Sigmoid colon (tissue), 7 donors: ENCODE measurements at places on chromosomes 1 and 21. TPM values are rescaled to one million over a fixed set of nuclear protein-coding genes. Genes with fewer than 3 reads are reported as not detected.

USH2A gene
- total RNA-seq: not detected

NUP133 gene
- 31.7 TPM for total RNA-seq

CELA3B gene
- not detected for total RNA-seq

AZIN2 gene
- total RNA-seq: 2.5 TPM

SPRR4 gene
- not detected for total RNA-seq

HCRTR1 gene
- total RNA-seq: not detected

FCRL1 gene
- not detected for total RNA-seq

NBPF20 gene
- 1.5 TPM for total RNA-seq

SPATC1L gene
- 18.3 TPM for total RNA-seq

DNA sequence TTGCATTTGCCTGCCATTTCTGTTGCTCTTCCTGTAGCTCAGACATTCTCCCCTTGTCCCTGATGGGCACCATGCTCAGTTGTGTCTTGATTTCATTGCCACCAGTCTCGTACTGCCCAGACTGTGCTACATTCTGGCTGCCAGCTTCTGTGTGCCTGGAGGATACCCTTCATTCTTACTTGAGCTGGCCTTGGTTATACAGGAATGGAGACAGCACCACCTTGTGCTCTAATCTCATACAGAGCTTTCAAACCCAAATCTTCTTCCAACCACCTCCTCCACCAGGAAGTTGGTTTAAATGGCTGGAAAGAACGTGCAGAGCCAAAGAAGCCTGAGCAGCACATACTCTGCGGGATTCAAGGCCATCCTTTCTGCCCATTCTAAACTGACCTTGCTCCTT lies 165.3 kb downstream of the SLC35F3 start:
- no peaks in the 10 kb centered on the region for H3K4me1 ChIP-seq
- H3K4me3 ChIP-seq: no peak overlapping the region
- no peaks in the 10 kb centered on the region for H3K27me3 ChIP-seq
- no peak for DNase-seq
- H3K27ac ChIP-seq: no peak overlapping the region
- H3K36me3 ChIP-seq: no peaks in the 10 kb centered on the region

DNA sequence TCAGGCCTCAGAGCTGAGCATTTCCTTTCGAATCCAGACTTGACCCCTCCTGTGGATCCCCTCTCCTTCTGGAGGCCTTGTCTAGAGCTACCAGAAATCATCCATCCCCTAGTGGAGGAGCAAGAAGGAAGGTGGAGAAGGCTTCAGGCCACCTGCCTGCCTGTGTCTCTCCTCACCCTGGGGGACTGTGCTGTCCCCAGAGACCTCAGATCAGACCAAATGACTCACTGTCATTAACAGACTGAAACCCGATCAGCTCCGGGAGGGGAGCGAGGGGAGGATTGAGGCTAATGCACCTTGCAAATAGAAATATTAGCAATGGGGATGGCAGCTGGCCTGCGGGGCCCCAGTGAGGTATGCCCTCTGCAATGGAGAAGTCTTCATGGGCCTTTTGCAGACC lies 2.1 kb downstream of the MYBPH start:
- no peaks in the 10 kb centered on the region for H3K4me1 ChIP-seq
- no peaks in the 10 kb centered on the region for H3K27me3 ChIP-seq
- no peak overlapping the region for H3K4me3 ChIP-seq
- no peak for DNase-seq

DNA sequence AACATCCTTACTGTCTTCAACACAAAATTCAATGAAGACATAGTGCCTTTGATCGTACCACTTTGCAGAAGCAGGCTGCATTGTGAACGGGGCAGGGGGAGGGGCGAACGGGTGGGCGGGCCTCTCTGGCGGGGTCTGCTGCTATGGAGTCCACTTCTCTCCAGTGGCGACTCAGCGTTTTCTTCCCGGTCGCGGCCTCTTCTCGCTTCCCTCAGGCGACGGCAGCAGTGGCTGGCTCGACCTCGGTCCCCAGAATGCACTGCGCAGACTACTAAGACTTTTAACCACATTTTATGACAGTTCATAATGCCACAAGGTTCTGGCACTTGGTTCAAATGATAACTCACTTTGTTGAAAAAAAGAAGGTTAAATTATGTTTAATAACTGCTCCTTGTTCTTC lies 21.2 kb downstream of the GBP2 start:
- DNase-seq: no peak
- H3K4me1 ChIP-seq: no peaks in the 10 kb centered on the region
- no peaks in the 10 kb centered on the region for H3K27me3 ChIP-seq
- peaks cover 38% of the 10 kb centered on the region for H3K36me3 ChIP-seq
- no peak overlapping the region for H3K4me3 ChIP-seq
- no peak overlapping the region for H3K27ac ChIP-seq

- no peaks in the 10 kb centered on the region for H3K27me3 ChIP-seq
- H3K4me3 ChIP-seq: peak overlapping the region; percentile 57
- H3K27ac ChIP-seq: peak overlapping the region; percentile 73
- DNase-seq: peak; percentile 24
- no peaks in the 10 kb centered on the region for H3K36me3 ChIP-seq
- H3K4me1 ChIP-seq: peaks cover 16% of the 10 kb centered on the region
Measured at GRCh38 chr1:45499415-45499769, 481 bp downstream of the CCDC163 start.

DNA sequence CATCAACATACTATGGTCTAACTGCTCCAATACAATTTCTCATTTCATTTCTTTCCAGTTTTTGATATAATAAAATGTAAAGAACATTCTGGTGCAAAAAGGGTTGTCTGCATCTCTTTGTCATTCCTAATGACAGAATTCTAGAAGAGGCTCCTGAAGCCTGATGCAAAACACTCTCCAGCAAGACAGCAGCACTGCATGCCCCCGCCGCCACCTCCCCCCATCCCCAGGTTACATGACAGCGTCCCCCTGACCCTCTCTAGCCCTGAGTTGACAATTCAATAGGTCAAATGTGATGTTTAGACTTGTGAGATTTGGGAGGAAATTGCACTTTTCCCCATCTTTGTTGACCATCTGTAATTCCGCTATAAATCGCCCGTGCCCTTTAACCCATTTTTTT lies 64.6 kb upstream of the C1orf21 start:
- H3K4me1 ChIP-seq: peaks cover 3% of the 10 kb centered on the region
- no peaks in the 10 kb centered on the region for H3K36me3 ChIP-seq
- DNase-seq: no peak
- no peak overlapping the region for H3K4me3 ChIP-seq
- H3K27me3 ChIP-seq: no peaks in the 10 kb centered on the region

DNA sequence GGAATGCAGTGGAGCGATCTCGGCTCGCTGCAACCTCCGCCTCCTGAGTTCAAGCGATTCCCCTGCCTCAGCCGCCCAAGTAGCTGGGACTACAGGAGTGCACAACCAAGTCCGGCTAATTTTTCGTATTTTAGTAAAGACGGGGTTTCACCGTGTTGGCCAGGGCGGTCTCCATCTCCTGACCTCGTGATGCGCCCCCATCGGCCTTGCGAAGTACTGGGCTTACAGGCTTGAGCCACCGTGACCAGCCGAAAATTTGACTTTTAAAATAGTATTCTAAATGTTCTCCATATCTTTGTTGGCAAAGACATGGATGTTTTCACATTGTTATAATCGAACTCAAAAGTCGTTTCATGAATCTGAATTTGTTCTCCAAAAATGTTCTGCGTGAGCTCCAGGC lies 36.7 kb upstream of the SMYD2 start:
- no peaks in the 10 kb centered on the region for H3K36me3 ChIP-seq
- no peak overlapping the region for H3K4me3 ChIP-seq
- DNase-seq: no peak

GRCh38 chr21:45080232-45080631 lies 5.9 kb downstream of the ADARB1 start:
- no peaks in the 10 kb centered on the region for H3K27me3 ChIP-seq
- DNase-seq: peak; percentile 48
- no peaks in the 10 kb centered on the region for H3K36me3 ChIP-seq

DNA sequence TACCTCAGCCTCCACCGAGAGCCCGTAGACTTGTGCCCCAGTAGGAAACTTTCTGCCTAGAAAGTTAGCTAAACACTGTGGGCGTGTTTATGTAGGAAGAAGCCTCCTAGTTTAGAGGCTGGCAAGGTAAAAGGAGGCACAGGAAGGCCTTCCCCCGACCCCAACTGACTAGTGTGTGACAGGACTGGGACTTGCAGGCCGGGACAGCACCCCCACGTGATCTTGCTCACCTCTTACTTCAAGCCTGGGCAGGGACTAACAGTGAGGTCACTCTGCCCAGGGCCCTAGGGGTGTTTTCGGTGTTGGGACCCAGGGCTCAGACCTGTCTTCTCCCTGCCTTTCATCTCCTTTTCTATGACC lies 392 bp upstream of the TAGLN2 start:
- peak; percentile 80 for DNase-seq
- H3K36me3 ChIP-seq: no peaks in the 10 kb centered on the region
- H3K27ac ChIP-seq: peak overlapping the region; percentile 96
- no peaks in the 10 kb centered on the region for H3K27me3 ChIP-seq
- H3K4me3 ChIP-seq: peak overlapping the region; percentile 74

- DNase-seq: peak; percentile 91
- H3K4me3 ChIP-seq: peak overlapping the region; percentile 43
- H3K27me3 ChIP-seq: no peaks in the 10 kb centered on the region
Measured at GRCh38 chr1:32612189-32612881, 38.0 kb downstream of the ZBTB8OS start.

DNA sequence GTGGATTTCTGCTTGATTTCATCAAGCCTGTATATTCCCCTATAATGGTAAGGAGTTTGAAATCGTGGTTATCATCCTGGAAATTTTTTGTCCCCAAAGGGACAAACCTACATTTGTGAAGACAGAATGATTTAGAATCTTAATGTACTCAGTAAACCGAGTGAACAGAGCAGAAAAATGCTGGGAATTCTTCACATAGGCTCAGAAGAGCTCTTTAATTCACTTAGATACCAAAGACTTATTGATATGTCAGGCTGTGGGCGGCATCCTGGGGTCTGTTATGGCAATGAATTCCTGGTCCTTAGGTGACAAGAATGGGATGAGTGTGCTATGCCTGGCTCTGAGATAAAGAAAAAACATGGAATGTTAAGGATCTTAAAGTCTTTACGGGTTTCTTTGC lies 74.9 kb downstream of the ROR1 start:
- H3K36me3 ChIP-seq: no peaks in the 10 kb centered on the region
- H3K4me1 ChIP-seq: peaks cover 17% of the 10 kb centered on the region
- H3K27me3 ChIP-seq: no peaks in the 10 kb centered on the region
- DNase-seq: no peak

DNA sequence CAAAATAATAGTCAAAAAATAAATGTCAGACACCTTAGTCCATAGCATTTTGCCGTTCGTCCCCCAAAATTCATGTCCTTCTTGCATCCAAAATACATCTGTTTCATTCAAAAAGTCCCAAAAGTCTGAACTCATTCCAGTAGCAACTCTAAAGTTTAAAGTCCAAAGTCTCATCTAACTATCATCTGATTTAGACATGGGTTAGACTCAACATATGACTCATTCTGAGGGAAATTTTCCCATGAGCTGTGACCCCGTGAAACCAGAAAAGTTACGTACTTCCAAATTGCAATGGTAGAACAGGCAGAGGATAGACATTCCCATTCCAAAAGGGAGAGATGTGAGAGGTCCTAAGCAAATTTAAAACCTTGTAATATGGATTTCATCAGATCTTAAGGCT lies 48.6 kb upstream of the CACHD1 start:
- H3K4me3 ChIP-seq: no peak overlapping the region
- no peaks in the 10 kb centered on the region for H3K27me3 ChIP-seq
- no peaks in the 10 kb centered on the region for H3K36me3 ChIP-seq
- no peak for DNase-seq
- no peaks in the 10 kb centered on the region for H3K4me1 ChIP-seq
- H3K27ac ChIP-seq: no peak overlapping the region

GRCh38 chr1:169107603-169108208 lies 1.2 kb downstream of the ATP1B1 start:
- H3K4me1 ChIP-seq: no peaks in the 10 kb centered on the region
- no peaks in the 10 kb centered on the region for H3K27me3 ChIP-seq
- peak overlapping the region; percentile 96 for H3K4me3 ChIP-seq
- H3K27ac ChIP-seq: peak overlapping the region; percentile 97
- DNase-seq: no peak

DNA sequence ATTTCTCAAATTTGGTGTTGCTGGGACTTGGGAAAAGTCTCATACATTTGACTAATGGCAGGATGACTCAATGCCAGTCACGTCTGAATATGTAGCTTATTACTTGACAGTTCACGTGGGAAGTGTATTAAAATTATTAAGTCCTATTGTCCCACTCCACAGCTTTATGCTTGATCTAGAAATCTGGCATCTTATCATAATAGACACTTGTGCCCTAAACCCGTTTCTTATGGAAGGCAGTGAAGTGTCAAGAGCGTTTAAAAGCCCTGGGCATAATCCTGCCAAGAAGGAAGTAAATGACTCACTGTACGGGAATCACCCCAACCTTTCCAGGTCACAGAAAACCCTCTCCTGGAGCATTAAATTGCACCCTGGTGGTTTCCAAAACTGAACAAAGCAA lies 207.4 kb downstream of the APP start:
- H3K4me1 ChIP-seq: no peaks in the 10 kb centered on the region
- peak overlapping the region; percentile 33 for H3K27ac ChIP-seq
- no peaks in the 10 kb centered on the region for H3K36me3 ChIP-seq
- H3K27me3 ChIP-seq: no peaks in the 10 kb centered on the region
- no peak for DNase-seq

DNA sequence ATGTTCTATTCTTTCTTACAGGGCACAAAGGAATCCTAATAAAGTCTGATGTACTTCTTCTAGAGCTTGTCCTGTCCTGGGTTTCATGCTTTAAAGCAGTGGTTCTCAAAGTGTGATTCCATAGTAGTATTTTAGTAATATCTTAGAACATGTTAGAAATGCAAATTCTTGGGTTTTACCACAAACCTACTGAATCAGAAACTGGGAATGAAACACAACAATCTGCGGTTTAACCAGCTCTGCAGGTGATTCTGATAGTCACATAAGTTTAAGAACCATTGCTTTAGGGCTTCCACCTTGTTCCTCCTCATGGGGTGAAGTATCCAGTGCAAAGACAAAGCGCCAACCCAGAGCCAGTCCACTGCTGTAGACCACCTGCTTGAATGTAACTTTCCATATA lies 41.1 kb downstream of the NGF start:
- no peaks in the 10 kb centered on the region for H3K27me3 ChIP-seq
- H3K27ac ChIP-seq: no peak overlapping the region
- no peaks in the 10 kb centered on the region for H3K4me1 ChIP-seq
- H3K36me3 ChIP-seq: no peaks in the 10 kb centered on the region

- H3K27me3 ChIP-seq: no peaks in the 10 kb centered on the region
- no peaks in the 10 kb centered on the region for H3K4me1 ChIP-seq
- H3K4me3 ChIP-seq: no peak overlapping the region
- H3K36me3 ChIP-seq: no peaks in the 10 kb centered on the region
- H3K27ac ChIP-seq: no peak overlapping the region
- no peak for DNase-seq
Measured at GRCh38 chr1:242133796-242134195, 134.9 kb upstream of the MAP1LC3C start.

- H3K27ac ChIP-seq: no peak overlapping the region
- no peak for DNase-seq
- H3K27me3 ChIP-seq: no peaks in the 10 kb centered on the region
Measured at GRCh38 chr21:25708467-25709065, 26.1 kb downstream of the ATP5PF start.
